ENCODE measurements at places on chromosomes 6 and 20. TPM values are rescaled to one million over a fixed set of nuclear protein-coding genes. Genes with fewer than 3 reads are reported as not detected.

The OPRM1 gene
- under 0.01 TPM for total RNA-seq

The BPIFB4 gene
- total RNA-seq: not detected

The MYH7B gene
- total RNA-seq: 0.26 TPM

The MYBL2 gene
- total RNA-seq: 0.09 TPM

The NRN1 gene
- 0.09 TPM for total RNA-seq

The EMILIN3 gene
- total RNA-seq: under 0.01 TPM

The GABRR1 gene
- total RNA-seq: not detected

The ENPP5 gene
- under 0.01 TPM for total RNA-seq

The AKIRIN2 gene
- 15.1 TPM for total RNA-seq
